ENCODE measurements at places on chromosomes 1 and 21. TPM values are rescaled to one million over a fixed set of nuclear protein-coding genes. Genes with fewer than 3 reads are reported as not detected.

Gene PROK1
- not detected for total RNA-seq

Gene IBA57
- total RNA-seq, result 4.2 TPM

Gene NPL
- 38.4 TPM for total RNA-seq

Gene PGBD5
- total RNA-seq, result 25.6 TPM

Gene TRPM2
- 1.2 TPM for total RNA-seq

Gene TARDBP
- 102 TPM for total RNA-seq

Gene CDA
- total RNA-seq, result not detected

Gene SYT6
- 7.3 TPM for total RNA-seq

Gene TESK2
- total RNA-seq, result 1.9 TPM

Gene ARV1
- 17.2 TPM for total RNA-seq

Gene HES2
- total RNA-seq, result 0.16 TPM

Gene MRPS21
- 69.3 TPM for total RNA-seq

Gene OR11L1
- total RNA-seq, result not detected

Gene SYF2
- total RNA-seq, result 33.4 TPM

Gene OLFML2B
- 0.94 TPM for total RNA-seq

Data from occipital lobe (tissue), 3 donors.